ENCODE measurements at places on chromosomes 7 and 10. TPM values are rescaled to one million over a fixed set of nuclear protein-coding genes. Genes with fewer than 3 reads are reported as not detected.
A peak's percentile ranks its signal among the peaks of the same experiment; 100 is the strongest.

DNA sequence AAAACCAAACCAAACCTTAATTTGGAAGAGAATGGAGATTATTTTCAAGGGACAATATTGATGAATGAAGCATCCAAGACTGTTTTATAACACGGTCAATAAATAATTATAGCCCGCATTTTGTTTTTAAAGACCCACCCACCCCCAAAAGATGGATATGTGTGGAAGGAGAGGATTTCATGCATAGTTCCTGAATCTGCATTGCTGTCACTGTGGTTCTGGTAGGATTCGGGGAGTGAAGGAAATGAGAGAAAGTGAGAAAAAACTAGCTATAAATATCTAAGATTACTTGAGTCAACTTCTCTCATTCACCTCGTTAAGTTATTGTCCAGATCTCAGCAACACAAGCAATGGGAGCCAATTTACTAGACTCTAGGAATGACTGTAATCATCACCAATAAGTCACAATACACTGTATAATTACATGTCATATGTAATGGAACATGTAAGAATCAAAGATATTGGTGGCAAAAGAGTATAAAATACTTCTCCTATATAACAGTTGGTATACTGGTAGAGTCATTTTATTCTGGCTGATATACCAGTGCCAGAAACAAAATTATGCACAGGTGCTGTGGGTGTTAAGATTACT lies 30.2 kb downstream of the NAMPT start:
- no peak for DNase-seq

- DNase-seq: no peak
Measured at GRCh38 chr7:30965883-30966282, 2.1 kb downstream of the GHRHR start.

DNA sequence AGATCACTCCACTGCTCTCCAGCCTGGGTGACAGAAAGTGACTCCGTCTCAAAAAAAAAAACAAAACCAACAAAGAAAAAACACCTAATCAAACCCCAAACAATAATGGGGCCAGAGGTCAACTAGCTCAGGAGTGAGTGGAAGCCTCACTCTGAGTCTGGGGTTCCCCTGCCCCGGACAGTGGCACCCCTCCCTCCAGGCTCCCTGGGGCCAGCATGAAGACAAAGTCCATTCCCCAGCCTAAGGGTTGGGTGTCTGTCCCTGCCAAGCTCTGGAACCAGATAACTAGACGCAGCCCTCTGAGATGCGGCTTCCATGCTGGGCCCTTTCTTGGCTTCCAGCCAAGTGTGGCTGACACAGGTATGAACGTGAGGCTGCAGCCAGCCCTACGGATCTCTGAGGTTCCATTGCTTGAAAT lies 1.7 kb upstream of the FUOM start:
- no peak for DNase-seq

HOXA2 gene
- not detected for total RNA-seq

FBXO24 gene
- 0.44 TPM for total RNA-seq

GRCh38 chr7:132030883-132031282 lies 474.5 kb upstream of the PODXL start:
- DNase-seq: no peak

NEURL1 gene
- total RNA-seq: 0.52 TPM

- no peak for DNase-seq
Measured at GRCh38 chr10:66917104-66917503, 8.7 kb upstream of the LRRTM3 start.

GRCh38 chr10:100895346-100895745 lies 17.4 kb upstream of the SLF2 start:
- no peak for DNase-seq

DNA sequence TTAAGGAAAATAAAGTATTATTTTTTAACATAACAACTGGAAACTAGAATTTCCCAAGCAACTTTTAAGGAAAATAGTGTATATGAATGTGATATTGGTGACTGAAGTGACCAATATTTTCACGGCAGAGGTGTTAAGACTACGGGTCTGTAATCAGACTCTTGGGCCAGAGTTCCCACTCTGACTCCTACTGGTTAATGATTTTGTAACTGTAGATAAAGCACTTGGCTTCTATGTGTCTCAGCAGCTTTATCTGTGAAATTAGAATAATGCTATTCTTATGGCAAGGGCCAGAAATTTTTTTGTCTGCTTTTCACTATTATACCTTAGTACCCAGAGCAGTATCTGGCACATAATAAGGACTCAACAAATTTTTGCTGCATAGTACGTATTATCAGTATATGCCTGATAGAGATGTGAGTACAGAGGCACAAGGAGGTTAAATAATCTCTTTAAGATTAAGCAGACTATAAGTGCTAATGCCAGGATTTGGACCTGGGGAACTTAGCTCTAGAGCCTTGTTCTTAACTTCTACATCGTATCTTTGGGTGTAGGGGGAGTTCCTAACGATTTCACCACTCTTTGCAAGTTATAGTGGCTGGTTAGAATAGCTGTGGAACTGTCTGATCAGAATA lies 186.1 kb upstream of the SLC26A5 start:
- no peak for DNase-seq

SFRP4 gene
- total RNA-seq: not detected

VENTX gene
- not detected for total RNA-seq

GRCh38 chr7:3279147-3279818 lies 21.8 kb upstream of the SDK1 start:
- no peak for DNase-seq

CPA4 gene
- not detected for total RNA-seq

SNX10 gene
- total RNA-seq: 1.1 TPM

- DNase-seq: no peak
Measured at GRCh38 chr10:29127731-29128130, 161.1 kb upstream of the LYZL1 start.

- DNase-seq: peak; percentile 49
Measured at GRCh38 chr7:1136841-1137516, 23.0 kb downstream of the ZFAND2A start.

TAS2R41 gene
- total RNA-seq: not detected

DNA sequence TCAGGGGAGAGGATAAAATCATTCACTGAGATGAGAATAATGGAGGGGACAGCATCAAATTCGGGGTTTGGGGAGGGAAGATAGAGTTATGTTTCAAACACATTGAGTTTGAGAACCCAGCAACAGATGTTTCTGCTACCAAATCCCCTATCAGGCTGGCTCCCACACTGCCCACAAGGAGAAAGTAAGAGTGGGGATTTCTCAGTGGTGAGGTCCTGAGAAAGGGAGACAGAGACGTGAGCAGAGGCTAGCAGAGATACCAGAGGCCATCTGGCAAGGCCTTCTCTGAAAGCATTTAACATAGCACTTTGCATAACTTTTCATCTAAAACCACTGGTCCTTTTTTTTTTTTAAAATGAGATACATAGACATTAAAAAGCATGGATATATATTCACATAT lies 7.8 kb upstream of the SLF2 start:
- DNase-seq: no peak

MIOS gene
- 19.2 TPM for total RNA-seq

GRCh38 chr10:93849593-93849992 lies 44.2 kb upstream of the SLC35G1 start:
- DNase-seq: peak; percentile 84

- DNase-seq: no peak
Measured at GRCh38 chr10:62057359-62057758, 155.9 kb downstream of the ARID5B start.

- DNase-seq: no peak
Measured at GRCh38 chr7:7967886-7968543, 581 bp upstream of the GLCCI1 start.

DNA sequence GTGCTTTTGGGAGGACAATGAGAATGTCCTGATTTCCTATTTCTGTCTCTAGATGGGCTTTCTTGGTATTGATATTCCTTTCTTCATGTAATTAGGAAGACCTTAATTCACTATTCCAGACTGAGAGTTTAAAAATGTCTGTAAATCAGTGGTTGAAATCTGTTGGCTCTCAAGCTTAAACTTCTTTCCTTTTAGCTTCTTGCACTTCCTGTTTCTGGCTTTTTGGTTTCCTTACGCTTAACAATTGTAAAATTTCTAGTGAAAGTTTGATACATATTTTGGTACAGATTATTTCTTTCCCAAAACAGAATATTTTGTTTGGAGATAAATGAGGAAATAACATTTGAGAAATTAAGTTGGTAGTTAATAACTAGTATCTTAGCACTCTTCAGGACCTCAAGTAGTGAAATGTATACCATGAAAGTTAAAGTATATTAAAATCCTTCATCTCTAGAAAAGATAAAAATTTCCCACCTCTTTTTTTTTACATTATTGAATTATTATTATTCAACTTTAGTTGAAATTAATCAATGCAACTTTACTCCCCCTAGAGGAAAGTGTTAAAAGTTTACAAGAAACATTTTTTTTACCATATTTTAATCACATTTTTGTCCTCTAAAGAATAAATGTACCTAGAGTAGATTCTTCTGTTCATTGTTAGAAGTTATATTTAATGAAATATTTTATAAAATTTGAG lies 137.2 kb downstream of the PHTF2 start:
- peak; percentile 23 for DNase-seq

GRCh38 chr7:50826371-50827172 lies 43.9 kb upstream of the GRB10 start:
- no peak for DNase-seq

All from A673 (cell line).